ENCODE measurements at places on chromosomes 11 and 22.

- no peak for DNase-seq
These were observed 17.2 kb downstream of the GLB1L3 start for GRCh38 chr11:134293119-134294113.

DNA sequence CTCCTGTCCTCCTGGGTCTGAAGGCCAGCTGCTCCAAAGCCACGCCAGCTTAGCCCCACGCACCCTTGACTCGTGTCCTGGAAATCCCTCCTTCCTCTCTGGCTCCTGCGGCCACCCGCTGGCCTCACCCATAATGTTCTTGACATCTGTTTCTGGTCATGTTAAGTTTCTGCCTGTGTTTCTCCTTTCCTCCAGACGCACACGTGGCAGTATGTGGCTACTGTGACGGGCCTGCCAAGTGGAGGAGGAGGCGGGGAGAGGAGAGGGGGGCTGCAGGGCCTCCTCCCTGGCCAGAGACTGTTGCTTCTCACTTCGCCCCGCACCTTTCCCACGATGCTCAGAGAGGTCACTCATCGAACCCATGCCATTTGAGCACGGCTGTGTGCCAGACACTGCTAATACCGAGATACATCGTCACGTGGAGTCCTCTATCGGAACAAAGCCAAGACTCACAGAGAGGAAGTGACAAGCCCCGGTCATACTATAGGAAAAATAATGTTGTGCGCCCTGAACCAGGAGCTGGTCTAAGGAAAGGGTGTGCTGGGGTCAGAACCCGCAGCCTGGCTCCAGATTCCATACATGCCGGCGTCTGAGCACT, 11.5 kb downstream of the C1QTNF6 start:
- no peak for DNase-seq

- no peak for DNase-seq
These were observed 79.6 kb downstream of the ABTB2 start for GRCh38 chr11:34278175-34278574.

DNA sequence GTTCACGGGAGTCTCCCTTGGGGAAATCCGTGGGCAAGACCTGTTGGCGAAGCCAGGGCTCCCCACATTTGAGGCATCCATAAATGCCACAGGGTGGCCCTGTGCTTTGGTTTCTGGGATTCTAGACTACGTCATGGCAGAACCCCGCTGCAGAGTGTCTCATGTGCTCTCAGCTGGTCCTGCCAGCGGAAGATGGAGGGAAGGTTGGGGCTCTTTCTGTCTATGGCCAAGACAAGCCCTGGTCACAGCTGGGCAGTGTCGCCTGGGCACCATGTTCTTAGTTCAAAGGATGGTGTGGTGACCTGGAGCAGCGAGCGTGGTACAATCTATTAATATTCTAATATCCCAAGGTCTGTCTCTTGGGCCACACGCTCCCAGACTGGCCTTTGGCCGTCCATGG, 511.7 kb downstream of the TBC1D22A start:
- DNase-seq: no peak

DNA sequence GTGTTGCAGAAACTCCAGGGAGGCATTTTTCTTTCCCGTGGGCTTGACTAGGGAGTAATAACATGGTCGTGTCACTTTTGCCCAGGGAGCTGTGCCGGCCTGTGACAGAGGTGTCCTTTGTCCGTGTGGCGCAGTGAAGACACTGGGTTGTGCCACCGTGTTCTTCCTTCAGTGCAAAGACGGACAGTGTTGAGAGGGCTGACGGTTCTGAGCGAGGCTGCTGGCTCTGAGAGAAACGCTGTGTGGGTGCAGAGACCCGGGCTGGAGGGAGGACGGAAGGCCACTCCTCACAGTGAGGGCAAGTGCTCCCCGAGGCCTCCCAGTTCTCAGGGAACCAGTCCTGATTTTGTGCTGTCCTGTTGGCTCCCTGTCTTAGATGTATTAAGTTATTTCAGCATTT, 20.2 kb downstream of the NUP50 start:
- no peak for DNase-seq

DNA sequence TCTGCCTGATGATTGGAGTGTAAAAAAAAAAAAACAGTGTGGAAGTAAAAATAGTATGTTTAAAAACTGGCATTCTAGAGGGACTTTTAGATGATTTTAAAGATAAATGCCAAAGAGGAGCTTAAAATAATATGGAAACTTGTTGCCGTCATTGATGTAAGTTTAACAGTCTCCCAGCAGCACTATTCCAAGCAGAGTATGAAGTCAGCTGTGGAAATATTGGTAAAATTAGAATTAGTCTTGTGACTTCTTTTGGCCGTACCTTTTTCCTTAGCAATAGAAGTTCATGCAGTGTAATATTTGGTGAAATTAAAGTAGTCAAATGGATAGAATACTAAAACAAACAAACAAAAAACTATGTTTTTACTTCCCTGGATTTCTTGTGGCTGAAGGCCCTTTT, 134.9 kb downstream of the METTL15 start:
- DNase-seq: no peak

DNA sequence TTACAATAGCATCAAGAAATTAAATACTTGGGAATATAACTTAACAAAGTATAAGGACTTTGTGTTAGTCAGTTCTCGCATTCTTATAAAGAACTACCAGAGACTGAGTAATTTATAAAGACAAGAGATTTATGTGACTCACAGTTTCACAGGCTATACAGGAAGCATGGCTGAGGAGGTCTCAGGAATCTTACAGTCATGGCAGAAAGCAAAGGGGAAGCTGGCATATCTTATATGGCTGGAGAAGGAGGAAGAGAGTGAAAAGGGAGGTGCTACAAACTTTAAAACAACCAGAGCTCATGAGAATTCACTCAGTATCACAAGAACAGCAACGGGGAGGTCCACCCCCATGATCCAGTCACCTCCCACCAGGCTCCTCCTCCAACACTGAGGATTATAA, 32.0 kb upstream of the CCDC134 start:
- DNase-seq: no peak

GRCh38 chr11:26234451-26234850, 97.5 kb upstream of the ANO3 start:
- DNase-seq: no peak

DNA sequence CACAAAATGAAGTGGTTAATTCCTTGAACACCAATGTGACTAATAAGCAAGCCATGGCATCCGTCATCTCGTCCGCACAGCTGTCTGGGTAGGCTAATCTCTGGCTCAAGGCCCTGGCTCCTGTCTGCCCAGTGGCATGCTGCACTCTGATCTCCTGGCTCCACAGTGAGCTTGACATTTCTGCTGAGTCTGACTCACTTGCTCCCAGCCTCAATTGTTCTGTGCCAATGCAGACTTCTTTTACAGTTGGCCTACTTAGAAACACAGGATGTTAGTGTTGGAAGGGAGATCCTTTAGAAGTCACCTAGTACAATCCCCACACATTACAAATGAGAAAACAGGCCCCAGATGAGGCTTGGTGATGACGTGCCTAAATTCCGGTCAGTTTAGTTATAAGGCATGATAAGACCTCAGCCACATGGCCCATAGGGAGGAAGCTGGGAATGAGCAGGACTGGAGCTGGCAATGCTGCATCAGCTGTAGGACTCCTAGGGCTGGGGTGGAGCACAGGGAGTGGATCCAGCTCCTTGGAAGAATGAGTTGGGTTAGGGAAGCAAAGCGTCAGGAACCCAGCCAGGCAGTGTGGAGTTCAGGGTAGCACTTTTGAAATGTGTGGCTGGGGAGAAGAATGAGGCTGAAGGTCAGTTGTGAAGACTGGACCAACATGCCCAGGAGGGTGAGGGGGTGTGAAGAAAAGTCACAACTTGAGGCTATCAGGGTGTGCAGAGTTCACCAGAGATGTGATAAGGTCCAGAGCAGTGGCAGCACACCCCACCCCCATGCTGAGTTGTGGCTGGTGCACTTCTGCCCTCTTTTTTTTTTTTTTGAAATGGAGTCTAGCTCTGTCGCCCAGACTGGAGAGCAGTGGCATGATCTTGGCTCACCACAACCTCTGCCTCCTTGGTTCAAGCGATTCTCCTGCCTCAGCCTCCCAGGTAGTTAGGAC, 70.2 kb upstream of the EED start:
- no peak for DNase-seq

DNA sequence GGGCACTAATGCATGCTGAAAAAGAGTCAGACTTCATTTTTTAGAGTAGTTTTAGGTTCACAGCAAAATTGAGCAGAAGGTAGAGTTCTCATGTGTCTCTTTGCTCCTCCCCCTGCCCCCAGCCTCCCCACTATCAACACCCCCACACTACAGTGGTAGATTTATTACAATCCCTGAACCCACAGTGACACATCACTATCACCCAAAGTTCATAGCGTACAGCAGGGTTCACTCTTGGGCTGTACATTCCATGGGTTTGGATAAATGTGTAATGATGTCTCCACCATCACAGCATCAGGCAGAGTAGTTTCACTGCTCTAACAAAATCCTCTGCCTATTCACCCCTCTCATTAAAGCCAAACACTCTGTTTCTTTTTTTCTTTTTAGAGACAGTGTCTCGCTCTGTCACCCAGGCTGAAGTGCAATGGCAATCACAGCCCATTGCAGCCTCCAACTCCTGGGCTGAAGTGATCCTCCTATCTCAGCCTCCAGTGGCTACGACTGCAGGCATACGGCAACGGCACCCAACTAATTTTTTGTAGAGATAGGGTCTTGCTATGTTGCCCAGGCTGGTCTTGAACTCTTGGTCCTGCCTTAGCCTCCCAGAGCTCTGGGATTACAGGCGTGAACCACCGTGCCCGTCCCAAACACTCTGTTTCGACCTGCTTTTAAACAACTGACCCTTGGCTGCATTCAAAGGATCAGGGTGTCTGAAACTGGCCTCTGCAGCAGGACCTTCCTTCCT, 4.1 kb downstream of the BEST1 start:
- DNase-seq: no peak

GRCh38 chr22:31151872-31152271, 8.1 kb upstream of the RNF185 start:
- no peak for DNase-seq

DNA sequence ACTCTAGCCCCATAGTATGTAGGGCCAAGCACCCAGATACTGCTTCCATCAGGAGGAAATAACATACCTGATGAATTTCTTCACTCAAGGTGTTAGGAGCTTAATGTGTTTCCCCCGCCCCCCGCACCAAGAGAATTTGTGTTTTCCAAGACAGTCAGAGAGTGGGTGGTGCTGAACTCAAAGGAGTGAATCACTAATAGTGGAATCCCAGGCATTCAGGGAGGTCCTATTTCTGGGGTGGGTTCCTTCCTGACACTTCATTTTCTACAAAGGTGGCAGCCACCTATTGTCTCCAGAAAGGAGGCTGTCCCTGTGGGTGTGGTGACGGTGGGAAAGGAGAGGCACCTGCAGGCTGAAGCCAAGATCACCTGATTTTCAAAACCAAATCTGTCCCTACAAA, 50.8 kb upstream of the ELF5 start:
- no peak for DNase-seq

GRCh38 chr11:67304511-67305113, 1.3 kb downstream of the SSH3 start:
- no peak for DNase-seq

DNA sequence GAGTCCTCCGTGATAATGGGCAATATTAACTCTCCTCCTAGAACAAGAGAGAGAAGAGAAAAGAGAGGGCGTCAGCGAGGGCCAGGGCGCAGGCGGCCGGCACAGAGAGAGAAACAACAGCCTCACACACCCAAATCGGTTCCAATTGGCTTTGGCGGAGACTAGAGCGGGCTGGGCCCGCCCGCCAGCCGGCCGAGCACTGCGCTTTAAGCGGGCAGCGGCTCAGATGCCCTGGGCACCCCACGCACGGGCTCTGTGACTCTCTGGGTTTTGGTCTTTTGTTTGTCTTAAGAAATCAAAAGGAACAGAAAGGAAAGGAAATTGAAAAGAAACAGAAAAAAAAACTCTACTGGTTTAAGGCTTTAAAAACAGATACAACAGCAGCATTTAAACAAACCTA, 17.0 kb downstream of the SLC22A12 start:
- no peak for DNase-seq

DNA sequence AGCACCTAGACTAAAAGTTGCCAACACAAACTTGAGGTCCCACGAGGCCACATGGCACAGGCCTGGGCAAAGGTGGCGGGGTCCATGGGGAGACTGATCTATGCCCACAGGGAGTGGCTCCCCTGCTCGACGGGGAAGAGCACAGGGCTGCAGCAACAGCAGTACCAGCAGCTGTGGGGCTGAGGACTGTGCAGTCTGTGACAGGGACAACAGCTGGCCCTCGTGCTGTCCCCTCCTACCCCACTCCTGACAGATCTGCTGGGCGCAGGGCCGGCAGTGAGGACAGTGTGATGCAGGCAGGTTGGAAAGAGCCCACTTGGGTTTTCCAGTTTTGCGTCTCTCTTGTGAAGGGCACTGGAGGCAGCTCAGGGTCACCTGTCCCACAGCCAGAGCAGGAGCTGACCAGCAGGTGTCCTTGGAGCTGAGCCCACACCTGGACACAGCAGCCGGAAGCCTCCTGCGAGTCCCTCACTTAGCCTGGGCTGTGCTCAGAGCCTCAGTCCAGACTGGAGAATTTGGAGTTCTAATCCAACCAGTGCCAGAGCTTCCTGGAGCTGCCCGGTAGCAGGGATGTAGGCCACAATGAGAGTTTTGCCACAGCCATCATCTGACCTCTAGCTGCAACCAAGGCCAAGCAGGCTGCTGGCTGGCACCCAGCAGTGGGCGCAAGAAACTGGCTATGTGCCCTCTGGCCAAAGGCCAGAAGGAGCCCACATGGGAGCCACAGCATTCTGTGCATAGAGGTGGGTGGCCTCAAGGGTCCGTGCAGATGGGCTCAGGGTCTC, 3.6 kb upstream of the GAS2L1 start:
- DNase-seq: no peak
